ENCODE measurements at places on chromosomes 7 and 10.

- no peak for DNase-seq
These were observed 17.8 kb downstream of the GIMAP8 start for GRCh38 chr7:150468241-150468640.

- DNase-seq = no peak
These were observed 76.3 kb upstream of the GSDME start for GRCh38 chr7:24833549-24833948.

DNA sequence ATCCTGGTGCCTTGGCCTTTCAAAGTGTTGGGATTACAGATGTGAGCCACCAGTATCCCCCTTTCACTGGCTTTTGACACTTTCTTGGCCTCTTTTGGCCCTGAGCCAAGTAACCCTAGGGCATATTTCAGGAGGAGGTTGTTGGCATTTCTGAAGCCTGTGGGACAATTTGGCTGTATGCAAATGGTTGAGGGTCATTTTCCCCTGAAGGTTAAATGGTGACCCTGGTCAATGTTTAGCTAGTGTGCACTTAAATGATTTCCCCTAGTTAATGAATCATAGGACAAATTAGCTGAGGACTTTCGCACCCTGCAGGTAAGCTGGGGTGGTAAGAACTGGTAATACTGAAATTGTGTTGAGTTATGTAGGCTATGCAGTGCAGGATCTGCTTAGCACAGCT lies 660.5 kb downstream of the LRMDA start:
- DNase-seq = peak; percentile 11

DNA sequence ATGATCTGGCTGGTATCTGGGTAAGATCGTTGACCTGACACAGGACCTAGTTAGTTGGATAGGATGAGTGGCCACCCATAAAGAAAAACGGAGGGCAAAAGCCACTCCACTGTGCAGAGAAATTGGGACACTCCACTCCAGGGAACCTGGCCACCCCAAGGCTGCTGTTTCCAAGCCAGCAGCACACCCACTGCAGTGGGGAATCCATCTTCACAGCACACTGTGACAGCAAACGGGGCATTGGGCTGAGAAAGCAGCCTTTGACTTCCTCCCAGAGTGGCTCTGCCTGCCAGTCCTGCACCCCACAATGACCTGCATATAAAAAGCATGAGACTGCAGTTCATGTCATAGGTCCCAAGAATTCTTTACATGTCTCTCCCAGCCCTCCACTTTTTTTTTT lies 52.9 kb downstream of the MTPN start:
- no peak for DNase-seq

- DNase-seq = no peak
These were observed 18.3 kb downstream of the CPED1 start for GRCh38 chr7:121006711-121007315.
